ENCODE measurements at places on chromosomes 3 and 15.
A peak's percentile ranks its signal among the peaks of the same experiment; 100 is the strongest.

GRCh38 chr3:31008994-31009393, 114.5 kb upstream of the GADL1 start:
- DNase-seq: no peak

- no peak for DNase-seq
Measured at GRCh38 chr3:136173939-136174490, 22.1 kb downstream of the MSL2 start.

- no peak for DNase-seq
Measured at GRCh38 chr3:184135911-184136260, 728 bp downstream of the EIF2B5 start.

- no peak for DNase-seq
Measured at GRCh38 chr3:46447228-46447985, 17.3 kb downstream of the LTF start.

DNA sequence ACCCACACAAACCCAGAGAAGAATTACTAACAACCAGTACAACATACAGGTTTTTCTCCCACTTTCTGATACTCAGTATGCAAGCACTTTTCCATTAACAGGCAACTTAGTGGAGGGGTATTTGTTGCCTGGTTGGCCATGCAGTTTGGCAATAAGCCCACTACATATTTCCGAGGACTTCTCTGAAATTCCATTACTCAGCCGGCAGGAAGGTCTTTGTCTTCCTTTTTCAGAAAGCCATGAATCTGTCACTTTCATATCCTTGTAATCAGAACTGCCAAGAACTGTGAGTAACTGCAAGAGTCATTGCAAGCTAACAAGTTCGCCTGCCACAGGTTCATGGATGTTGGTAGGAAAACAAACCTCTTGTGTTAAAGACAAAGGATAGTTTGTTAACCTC, 422.3 kb upstream of the ROBO1 start:
- no peak for DNase-seq

- DNase-seq: no peak
Measured at GRCh38 chr3:69338911-69339310, 47.0 kb downstream of the FRMD4B start.

GRCh38 chr15:63473007-63473748, 31.2 kb upstream of the USP3 start:
- DNase-seq: no peak

DNA sequence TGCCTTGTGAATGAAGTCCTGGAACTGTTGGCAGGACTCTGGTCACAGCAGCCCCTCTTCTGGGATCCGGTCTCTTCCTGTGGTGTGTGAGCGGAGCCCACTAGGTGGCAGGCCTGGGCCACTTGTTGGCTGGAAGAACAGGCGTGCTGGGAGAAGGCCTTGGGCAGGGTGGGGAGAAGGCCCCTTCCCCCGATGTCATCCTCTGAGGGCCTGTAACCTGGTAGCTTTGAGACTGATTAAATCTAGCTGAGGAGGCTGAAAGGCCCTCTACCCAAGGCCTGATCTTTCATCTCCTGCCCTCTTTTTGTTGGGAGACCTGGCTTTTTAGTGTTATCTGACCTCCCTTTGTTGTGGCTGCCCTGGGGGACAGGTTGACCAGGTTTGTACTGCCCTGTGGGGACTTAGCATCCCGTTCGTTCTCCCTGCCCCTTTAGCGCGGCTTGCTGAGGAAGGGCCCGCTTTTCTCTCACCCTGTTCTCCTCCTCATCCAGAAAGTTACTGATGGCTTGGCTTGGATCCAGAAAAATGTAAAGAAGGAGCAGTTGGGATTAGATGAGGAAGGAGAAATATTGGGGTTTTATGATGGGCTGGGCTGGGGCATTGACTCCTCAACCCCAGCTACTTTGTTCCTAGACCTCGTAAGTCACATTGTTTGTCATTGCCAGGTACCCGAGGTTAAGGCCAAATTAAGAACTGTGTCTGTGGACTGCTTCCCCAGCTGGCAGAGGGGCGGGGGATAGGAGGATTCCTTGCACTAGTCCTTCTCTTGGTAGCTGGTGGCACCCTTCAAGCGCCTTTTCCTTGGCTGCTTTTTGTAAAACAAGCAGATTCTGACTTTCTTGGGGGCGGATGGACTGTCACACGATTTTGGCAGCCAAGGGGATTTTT, 48.5 kb downstream of the CHCHD6 start:
- DNase-seq: peak; percentile 25

- DNase-seq: no peak
Measured at GRCh38 chr3:117495620-117496019, 786.0 kb downstream of the TUSC7 start.

GRCh38 chr3:67691207-67691606, 36.8 kb upstream of the SUCLG2 start:
- no peak for DNase-seq

GRCh38 chr15:77034695-77035489, 36.0 kb downstream of the TSPAN3 start:
- peak; percentile 41 for DNase-seq

DNA sequence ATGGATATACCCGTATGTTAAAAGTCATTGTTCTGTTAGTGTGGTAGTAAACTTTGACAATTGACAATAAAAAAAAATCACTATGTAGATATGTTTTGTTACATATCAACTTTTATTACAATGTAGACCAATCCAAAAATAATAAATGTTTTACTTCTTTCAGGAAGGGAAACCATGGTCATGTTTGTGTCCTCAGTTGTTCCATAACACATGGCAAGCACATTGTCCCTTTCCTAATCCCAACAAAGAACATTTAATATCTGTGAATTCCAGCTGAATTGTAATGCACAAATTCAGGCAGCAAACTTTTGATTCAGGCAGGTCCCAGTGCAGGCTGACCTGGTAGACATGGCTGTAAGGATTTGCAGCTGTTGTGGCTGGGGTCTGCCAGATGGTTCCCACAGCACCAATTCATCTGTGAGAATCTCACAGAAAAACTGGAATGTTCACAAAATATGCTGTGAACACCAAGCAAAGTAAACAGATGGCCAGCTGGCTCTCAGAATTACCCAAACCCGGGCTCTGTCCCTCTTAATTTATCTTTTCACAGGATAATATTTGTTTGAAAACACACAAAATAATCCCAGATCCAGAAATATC, 1.9 kb upstream of the SPG21 start:
- no peak for DNase-seq

DNA sequence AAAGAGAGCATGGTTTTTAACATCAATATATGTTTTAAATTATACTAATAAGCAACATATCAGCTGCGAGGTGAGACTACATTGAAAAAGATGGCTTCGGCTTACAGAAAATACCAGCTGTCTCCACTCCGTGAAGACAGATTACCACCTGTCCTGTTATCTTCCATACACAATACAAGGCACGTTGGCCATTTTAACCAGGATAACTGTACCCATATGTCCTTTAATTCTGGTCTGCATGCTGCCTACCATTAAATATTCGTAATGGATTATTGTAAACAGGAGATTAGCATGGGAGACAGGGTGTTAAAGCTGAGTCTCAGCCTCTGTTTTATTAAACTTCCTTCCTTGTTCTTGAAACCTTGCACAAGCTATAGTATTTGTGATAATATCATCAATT, 855.5 kb downstream of the ROBO1 start:
- no peak for DNase-seq

- DNase-seq: no peak
Measured at GRCh38 chr15:64883100-64883581, 28.6 kb upstream of the ANKDD1A start.

DNA sequence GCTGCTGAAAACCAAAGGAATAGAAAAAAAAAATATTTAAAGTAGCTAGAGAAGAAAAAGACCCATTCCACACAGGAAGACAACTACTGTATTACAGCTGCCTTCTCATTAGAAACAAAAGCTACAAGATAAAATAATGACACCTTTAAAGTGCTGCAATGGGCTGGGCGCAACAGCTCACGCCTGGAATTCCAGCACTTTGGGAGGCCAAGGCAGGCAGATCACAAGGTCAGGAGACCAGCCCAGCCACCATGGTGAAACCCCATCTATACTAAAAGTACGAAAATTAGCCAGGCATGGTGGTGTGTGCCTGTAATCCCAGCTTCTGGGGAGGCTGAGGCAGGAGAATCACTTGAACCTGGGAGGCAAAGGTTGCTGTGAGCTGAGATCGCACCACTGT, 31.0 kb downstream of the TRPM7 start:
- no peak for DNase-seq

- no peak for DNase-seq
Measured at GRCh38 chr3:4496087-4496452, 2.9 kb downstream of the ITPR1 start.

- no peak for DNase-seq
Measured at GRCh38 chr15:67154249-67154648, 88.8 kb downstream of the SMAD3 start.

DNA sequence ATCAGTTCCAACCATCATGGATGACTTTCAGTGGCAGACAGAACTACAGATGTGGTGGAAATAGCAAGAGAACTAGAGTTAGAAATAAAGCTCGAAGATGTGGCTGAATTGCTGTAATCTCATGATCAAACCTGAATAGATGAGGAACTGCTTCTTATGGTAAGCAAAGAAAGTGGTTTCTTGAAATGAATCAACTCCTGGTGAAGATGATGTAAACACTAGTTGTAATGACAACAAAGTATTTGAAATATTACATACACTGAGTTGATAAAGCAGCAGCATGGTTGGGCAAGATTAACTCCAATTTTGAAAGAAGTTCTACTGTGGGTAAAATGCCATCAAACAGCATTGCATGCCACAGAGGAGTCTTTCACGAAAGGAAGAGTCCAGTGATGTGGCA, 131.7 kb upstream of the FAM3D start:
- DNase-seq: no peak

DNA sequence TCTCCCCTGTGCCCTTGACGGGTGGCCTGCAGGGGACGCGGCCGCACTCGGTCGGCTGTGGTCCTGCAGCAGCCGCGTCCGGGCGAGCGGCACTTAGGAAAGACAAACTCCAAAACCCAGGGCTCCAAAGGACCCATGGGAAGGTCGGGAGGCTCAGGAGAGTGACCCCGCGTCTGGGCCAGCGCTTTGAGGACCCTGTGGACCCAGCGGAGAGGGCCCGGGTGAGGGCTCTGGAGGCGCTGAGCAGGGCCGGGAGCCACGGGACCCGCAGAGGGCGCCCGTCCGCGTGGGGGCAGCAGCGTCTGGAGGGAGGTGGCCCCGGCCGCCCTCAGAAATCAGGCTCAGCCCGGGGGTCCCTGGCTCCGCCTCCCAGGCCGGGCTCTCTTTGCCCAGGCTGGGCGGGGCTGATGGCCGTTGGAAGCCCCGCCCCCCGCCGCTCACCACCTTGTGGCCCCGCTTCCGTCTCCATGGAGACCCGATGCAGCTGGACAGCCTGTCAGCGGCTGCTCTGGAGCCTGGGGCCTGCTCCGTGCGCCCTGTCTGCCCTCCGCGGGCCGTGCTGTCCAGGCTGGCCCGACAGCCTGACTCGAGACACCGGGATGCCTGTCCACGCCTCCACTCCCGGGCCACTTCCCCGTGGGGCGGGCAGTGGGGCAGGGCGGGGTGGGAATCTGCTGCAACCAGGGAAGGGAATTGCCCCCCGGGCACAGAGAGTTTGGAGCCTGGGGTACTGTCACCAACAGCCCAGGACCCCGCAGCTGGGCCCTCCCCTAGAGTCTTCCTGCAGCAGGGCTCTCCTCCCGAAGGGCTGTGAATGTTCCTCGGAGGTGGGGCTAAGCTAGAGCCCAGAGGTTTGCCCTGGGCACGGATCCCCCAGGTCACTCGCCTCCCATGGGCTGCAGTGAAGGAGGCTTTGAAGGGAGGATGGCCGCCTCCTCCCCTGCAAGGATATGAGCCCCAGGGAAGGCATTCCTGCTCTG, 34.8 kb upstream of the RPL32 start:
- no peak for DNase-seq

GRCh38 chr3:159711560-159712333, 276.9 kb upstream of the IL12A start:
- DNase-seq: no peak

DNA sequence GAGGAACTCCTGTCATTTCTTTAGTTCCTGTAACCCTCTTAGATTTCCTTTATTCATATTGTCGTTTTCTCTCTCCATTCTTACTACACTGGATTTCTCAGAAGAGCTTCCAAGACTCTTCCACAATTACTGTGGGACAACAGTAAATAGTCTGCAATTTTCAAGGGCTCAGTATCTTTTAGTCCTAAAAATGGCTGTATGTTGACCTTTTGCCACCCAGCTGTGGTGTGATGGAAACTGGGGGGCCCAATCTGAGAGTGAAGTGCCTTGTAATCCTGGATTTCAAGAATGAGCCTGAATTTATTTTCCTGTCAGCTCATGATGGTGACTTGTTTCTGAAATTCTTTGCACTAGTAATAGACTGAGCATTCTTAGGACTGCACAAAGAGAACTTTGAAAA, 277.6 kb upstream of the RASGRP1 start:
- DNase-seq: no peak

GRCh38 chr15:48798319-48798718, 12.6 kb downstream of the CEP152 start:
- DNase-seq: no peak

GRCh38 chr3:114900908-114901307, 246.2 kb downstream of the ZBTB20 start:
- no peak for DNase-seq

DNA sequence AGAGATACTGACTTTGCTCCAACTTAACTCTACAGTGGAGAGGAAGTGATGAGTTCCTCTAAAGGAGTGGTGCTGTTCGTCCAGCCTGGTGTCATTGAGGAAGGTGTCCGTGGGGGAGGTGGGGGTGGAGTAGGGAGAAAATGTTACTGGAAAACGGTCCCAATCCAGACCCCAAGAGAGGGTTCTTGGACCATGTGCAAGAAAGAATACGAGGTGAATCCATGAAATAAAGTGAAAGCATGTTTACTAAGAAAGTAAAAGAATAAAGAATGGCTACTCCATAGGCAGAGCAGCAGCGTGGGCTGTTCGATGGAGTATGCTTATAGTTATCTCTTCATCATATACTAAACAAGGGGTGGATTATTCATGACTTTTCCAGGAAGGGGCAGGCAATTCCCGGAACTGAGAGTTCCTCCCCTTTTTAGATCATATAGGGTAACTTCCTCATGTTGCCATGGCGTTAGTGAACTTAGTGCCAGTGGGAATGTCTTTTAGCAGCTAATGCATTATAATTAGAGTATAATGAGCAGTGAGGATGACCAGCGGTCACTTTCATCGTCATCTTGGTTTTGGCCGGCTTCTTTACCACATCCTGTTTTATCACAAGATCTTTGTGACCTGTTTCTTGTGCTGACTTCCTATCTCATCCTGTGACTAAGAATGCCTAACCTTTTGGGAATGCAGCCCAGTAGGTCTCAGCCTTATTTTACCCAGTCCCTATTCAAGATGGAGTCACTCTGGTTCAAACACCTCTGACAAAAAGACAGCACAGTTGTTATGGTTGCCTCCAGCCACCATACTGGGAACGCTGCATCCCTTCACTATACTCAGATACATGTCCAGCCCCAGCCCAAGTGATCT, 38.6 kb downstream of the CLEC3B start:
- no peak for DNase-seq

GRCh38 chr15:52566889-52567288, 1.9 kb downstream of the ARPP19 start:
- no peak for DNase-seq

- DNase-seq: no peak
Measured at GRCh38 chr3:55676643-55677042, 189.5 kb upstream of the WNT5A start.
